Muscle of back (tissue), 13 donors: ENCODE measurements at places on chromosomes 3 and 15. TPM values are rescaled to one million over a fixed set of nuclear protein-coding genes. Genes with fewer than 3 reads are reported as not detected.

GOLGB1 gene
- polyA plus RNA-seq = 44.3 TPM

DNA sequence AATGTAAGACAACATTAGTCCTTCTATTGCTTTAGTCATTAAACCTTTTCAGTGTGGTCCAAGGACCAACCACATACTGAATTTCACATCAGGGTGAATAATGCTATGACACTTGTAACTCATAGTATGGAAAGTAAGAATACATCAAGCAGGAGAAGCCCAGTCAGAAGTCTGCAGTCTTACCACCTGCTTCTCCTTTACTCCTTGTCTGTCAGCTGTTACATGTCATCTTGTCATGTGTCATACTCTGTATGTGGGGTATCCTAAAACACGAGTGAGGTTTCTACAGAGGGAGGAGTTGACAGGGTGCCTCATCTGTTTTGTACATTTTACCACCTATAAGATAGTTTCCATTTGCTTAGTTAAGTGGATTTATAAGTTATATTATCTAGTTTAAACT is 32.8 kb upstream of the EID1 start:
- no peak for DNase-seq

DNA sequence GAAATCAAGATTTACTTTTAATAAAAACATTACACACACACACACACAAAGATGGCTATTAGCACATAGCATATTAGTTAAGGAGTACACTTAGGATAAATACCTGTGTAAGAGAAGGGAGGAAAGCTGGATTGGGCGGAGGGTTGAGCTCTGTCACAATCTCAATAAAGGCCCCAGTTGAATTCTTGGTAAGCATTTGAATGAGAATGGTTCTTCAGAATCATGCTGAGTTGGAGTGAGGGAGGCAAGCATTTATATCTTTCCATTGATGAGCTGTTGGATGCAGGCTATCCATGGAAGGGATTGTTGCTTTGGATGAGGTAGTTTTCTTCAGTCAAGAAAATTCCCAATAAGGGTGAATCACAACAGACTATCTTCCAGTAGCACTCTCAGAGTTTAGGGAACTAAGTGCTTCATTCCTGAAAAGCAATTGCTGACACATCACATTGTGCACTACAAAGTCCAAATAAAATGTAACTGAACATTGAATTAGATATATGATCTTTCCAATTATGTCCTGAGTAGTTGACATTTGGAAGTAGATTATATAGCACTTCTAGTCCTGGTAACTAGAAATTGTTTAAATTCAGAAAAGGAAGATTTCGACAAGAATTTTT is 95.7 kb downstream of the SUCNR1 start:
- DNase-seq = no peak

DNA sequence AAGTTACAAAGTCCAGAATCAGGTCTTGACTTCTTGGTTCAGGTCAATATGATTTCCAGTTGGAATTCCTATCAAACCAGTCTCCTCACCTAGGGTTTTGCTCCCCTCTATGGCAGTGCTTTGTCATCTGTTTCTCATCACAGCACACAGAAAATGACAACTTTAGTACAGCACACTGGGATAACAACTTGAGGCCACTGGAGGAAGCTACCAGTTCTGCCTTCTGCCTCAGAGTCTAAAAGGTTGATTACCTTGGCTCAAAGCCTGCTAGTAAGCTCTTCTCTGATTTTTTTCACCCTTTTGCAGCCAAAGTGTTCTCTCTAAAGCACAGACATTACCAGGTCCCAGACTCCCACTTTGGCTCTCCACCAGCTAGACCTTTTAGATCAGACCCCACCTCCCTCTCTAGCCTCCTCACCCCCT is 24.8 kb upstream of the TRIM59 start:
- DNase-seq = peak; percentile 38
